ENCODE measurements at places on chromosomes 16 and 17.

- DNase-seq, result no peak
Measured at GRCh38 chr16:85004587-85005205, 6.6 kb downstream of the ZDHHC7 start.

- DNase-seq, result peak; percentile 54
Measured at GRCh38 chr17:44353672-44354331, 8.7 kb downstream of the GRN start.

DNA sequence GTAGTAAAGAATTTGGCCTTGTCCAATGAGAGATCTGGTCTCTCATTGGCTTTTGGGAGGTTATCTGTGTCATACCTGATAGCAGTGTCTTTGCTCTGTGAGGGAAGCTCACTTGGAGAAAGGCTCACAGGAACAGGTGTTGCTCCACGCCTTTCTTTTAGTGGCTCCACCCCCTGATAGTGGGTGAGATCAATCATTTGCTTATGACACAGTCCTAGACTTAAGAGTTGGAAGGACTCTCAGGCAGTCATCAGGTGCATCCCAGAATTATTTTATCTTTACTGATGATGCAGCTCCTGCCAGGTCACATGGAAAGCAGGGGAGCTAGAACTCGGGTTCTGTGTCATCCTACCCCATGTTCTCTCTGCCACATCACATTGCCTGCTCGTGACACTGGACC is 59.3 kb downstream of the CENPV start:
- no peak for DNase-seq

DNA sequence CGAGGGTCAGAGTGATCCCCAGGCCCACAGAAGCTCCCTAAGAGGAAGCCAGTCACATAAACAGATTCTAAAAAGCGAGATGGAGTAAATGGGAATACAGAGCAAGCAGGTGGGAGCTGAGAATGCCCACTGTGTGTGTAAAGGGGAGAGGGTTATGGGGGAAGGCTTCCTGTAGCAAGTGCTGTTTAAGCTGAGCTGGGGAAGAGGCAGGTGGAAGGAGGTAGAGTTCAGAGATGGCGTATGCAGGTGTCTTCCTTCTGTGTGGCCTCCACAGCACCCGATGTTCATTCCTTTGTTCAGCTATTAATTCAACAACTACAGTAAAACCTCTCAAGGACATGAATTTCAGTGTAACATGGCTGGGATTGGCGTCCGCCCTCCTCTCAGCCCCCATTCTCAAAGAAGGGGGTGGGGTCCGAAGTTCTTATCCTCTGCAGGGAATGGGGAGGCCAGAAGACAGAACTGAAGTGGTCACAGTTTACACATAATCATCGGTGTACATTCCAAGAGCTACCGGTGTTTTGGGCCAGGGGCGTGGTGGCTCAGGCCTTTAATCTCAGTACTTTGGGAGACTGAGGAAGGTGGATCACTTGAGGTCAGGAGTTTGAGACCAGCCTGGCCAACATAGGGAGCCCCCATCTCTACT is 1.8 kb downstream of the EEF2K start:
- DNase-seq, result no peak

DNA sequence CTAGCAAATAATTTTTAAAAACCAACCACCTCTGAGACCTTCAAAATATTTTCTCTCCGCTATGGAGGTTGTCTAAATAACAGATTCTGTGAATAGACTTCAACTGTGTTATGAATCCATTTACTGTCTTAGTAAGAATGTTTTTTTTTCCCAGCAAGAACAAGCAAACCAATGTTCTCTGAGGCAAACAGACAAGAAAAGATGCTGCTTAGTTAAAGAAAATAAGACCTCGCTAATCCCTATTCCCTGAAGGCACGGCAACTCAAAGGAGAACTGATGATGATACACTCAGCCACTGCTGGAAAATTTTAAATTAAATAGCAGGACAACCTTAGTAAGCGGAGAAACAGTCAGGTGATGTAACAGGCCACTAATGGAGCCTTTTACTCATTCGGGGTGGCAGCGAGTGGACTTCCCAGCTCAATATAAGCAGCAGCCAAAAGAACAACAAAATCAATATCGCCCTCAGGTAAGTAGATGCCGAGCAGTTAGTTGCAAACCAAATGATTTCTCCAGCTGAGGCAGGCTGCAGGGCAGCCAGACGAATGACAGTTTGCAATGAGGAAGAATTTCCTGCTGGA is 81.8 kb downstream of the CPPED1 start:
- DNase-seq, result no peak

- DNase-seq, result no peak
Measured at GRCh38 chr17:67531291-67531690, 154.2 kb downstream of the PITPNC1 start.
